ENCODE measurements at places on chromosomes 6 and 20.

- DNase-seq = no peak
Observed at GRCh38 chr6:33407132-33407718, 3.6 kb upstream of the PHF1 start.

DNA sequence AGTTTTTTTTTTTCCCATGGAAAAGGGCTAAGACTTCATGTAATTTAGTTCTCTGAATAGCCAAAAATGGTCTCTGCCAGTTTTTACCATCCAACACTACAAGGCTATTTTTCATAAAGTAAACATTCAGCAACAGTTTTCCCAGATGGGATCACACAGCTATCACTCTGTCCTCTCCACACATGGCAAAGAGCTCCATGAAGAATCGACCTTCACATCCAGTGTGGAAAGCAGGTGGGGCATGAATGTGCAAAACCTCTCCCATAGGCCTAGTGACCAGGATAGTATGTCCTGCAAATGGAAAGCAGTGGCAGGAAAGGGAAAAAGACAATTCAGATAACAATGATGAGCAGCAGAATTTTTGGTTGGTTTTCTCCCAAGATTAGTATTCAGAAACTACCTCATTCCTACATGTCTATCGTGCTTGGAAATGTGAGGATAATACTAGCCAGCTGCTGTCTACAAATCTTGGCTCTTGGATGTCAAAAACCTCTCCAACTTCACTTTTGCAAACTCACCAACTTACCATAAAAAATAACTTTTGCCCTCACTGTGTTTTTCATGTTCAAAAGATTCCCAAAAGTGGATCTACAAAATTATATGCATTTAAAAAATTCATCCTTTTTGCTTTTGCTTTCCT, 159.7 kb upstream of the MCHR2 start:
- no peak for DNase-seq

GRCh38 chr6:139904158-139904533, 529.7 kb upstream of the CITED2 start:
- DNase-seq = no peak

DNA sequence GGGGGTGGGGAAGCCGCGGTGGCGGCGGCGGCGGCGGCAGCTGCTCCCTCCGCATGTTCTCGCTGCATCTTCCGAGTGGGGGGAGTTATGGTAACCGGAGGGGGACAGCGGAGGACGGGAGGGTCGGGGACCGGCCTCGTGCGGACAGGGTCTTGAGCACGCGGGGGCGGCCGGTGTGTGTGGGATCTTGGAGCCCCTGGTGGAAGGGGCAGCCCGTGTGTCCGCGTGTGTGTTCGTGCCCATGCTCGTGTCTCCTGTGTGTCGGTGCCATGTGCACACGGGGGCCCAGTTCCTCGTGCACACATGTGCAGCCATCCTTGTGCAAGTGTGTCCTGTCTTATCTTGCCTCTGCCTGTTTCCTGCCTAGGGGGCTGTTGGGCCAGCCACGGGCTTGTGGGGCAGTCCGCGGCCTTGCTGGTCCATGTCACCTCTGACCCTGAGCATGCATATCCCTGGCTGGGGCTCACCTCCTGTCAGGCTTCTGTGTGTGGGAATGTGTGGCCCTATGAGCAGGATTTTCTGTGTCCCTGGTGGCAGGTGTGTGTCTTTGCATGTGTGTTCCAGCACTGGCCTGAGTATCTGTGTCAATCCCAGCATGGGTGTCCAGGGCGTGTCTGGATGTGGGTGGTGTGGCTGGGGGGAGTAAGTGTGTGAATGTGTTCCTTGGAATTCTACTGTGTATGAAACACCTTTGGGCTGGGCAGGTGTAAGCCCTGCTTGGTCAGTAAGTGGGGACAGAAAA, 8.5 kb downstream of the SYNGAP1 start:
- no peak for DNase-seq

- no peak for DNase-seq
Observed at GRCh38 chr6:25397406-25397805, 118.2 kb downstream of the CARMIL1 start.
